ENCODE measurements at places on chromosomes 6 and 20. TPM values are rescaled to one million over a fixed set of nuclear protein-coding genes. Genes with fewer than 3 reads are reported as not detected.

The KCNQ5 gene
- not detected for total RNA-seq

The TFAP2D gene
- total RNA-seq, result not detected

The PRL gene
- total RNA-seq, result not detected

The PCSK2 gene
- not detected for total RNA-seq

The TRIM15 gene
- total RNA-seq, result not detected

The MED23 gene
- 21.1 TPM for total RNA-seq

The SALL4 gene
- 0.46 TPM for total RNA-seq

The DEFB114 gene
- not detected for total RNA-seq

The ANKRD66 gene
- not detected for total RNA-seq

The OPRL1 gene
- total RNA-seq, result 0.61 TPM

The CRISP2 gene
- not detected for total RNA-seq

The GPX5 gene
- total RNA-seq, result not detected

The MAP7 gene
- total RNA-seq, result 0.32 TPM

The RAD21L1 gene
- total RNA-seq, result not detected

The RAET1L gene
- not detected for total RNA-seq

The CRISP3 gene
- not detected for total RNA-seq

The C6orf52 gene
- 1.1 TPM for total RNA-seq

The HTR1E gene
- total RNA-seq, result not detected

The FAM217A gene
- not detected for total RNA-seq

The TP53RK gene
- total RNA-seq, result 20.1 TPM

The GPR63 gene
- not detected for total RNA-seq

The HCRTR2 gene
- total RNA-seq, result not detected

The SLC17A1 gene
- total RNA-seq, result not detected

The HDAC2 gene
- 86.7 TPM for total RNA-seq

The TMEM244 gene
- not detected for total RNA-seq

The BPIFA1 gene
- total RNA-seq, result not detected

The SYNDIG1 gene
- total RNA-seq, result 0.30 TPM

The FUT9 gene
- total RNA-seq, result not detected

The SLC22A3 gene
- total RNA-seq, result 0.32 TPM

The HLA-DOA gene
- total RNA-seq, result not detected

The SLCO4A1 gene
- total RNA-seq, result 3.6 TPM

The CGA gene
- not detected for total RNA-seq

The FAXC gene
- 2.6 TPM for total RNA-seq

The OR2J3 gene
- total RNA-seq, result not detected

The BICRAL gene
- total RNA-seq, result 2.3 TPM

The TXLNB gene
- 0.15 TPM for total RNA-seq

Measured in epithelial cell of umbilical artery (primary cell).